ENCODE measurements at places on chromosomes 4 and X.

DNA sequence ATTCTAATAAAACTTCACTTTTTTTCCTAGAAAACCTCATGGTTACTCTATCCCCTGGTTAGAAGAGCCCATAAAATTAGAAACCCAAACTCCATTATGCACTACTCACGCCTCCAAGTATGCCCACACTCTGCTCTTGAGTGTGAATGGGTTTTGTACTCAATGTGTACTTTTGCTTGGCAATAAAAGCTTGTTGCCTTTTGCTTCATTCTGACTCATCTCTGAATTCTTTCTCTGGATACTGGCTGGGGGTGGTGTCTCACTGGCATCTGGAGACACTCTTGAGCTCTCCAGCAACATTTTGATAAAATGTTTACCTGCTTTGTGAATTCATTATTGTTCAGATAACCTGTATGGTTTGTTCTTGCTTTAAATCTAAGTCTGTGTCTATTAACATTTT lies 963.3 kb downstream of the TRAM1L1 start:
- no peak for DNase-seq

GRCh38 chrX:97844943-97845342 lies 961.2 kb downstream of the RPA4 start:
- DNase-seq, result no peak

DNA sequence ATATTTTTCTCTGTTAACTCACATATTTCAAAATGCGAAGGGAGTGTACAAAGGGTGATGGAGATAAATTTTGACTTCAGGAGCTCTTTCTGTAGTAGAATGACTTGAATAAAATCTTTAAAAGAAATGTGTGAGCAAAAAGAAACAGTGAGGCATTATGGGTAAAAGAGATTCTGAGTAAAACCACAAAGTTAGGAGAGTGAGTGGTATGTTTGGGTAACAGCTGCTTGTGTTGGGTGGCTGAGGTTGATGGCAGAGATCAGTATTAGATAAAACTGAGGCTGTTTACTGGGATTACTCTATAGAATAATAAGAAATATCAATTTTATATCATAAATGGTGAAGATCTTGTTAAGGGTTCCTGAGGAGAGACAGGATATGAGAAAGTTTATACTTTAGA lies 434.2 kb upstream of the AMOT start:
- no peak for DNase-seq

DNA sequence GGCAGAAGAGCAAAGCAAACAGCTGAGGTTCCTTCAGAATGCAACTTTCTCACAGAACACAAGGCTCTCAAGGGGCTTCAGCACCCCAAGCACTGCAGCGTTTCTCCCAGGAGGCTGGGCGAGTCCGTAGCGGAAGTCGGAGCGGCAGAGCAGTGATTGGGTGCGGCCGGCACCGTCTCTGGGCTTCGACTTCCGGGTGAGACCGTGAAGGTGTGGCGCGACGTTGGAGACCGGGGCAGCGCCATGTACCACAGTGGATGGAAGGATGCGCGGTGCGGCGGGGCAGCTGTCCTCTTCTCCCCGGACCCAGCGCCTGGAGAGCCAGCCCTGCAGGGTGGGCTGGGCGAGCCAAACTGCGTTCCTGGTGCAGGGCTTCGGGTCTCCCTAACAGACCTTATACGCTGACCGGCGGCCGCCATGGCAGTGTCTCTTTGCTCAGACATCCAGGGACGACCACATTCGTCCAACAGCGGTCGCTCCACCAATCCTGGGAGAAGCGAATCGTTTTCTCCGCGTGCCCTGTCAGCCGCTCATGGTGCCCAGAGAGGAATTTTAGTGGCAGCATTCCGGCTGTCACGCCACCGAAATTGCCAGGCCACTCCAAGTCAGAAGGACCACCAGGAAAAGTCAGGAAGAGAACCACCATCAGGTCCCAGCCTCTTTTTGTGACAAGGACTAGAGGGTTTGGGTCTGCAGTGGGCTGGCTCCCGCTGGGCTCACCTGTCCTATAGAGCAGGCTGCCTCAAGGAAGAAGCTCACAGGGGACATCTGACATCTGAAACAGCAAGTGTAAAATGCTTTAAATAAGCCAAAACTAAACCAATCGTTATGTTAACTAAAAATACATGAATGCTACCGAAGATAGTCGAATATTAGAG lies 20.5 kb downstream of the TRIM61 start:
- peak; percentile 50 for DNase-seq

DNA sequence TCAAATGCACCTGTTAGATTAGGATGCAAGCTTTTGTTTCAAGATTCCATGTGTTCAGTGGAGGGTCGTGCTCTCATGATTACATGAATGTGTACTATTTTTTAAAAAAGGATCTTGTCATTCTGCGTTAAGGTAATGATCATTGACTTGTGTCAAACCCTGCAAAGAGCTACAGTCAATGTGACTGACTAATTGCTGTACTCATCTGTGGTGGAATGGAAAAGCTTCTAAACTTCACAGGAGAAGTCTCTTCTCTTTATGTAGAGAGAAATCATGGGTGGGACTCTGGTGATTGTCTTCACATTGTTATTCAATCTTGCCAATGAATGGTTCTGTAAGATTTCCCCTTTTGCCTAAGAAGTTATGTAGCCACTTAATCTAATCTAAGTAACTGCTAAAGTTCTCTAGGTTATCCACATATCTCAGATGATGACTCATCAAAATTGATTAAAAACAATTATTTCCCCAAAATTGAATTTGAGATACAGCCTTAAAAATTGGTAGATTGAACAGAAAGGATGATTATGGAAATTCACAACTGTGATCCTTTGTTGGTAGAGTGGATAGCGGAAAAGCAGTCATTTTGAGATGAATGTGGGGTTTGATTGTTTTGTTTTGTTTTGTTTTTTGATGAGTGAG lies 6.7 kb downstream of the MAGEE1 start:
- DNase-seq, result no peak

- DNase-seq, result no peak
These were observed 23.8 kb upstream of the RAPGEF2 start for GRCh38 chr4:159079074-159079473.

DNA sequence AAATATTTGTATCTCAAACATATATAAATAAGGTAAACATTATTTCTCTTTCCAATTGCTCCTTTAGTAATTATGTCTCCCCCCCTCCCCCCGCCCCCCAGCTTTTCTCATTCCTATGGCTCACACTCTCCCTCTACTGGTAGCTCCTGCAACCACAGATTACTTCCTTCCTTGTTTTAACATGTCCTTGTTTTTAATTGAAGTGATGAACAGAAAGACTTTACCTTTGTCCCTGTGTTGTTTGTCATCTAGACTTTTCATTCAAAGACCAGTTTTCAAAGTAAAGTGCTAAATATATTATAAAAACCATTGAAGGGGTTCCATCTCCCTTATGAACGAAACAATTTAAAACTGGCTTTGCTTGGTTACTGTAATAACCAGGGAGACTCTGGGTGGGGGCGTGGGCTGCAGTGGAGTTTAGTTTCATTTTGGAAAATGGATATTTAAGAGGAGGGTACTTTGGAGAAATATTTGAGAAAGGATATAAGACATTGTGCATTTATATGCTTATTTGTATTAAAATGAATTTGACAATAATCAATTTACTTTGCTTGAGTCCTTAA lies 352.9 kb downstream of the RAPGEF2 start:
- DNase-seq, result no peak

DNA sequence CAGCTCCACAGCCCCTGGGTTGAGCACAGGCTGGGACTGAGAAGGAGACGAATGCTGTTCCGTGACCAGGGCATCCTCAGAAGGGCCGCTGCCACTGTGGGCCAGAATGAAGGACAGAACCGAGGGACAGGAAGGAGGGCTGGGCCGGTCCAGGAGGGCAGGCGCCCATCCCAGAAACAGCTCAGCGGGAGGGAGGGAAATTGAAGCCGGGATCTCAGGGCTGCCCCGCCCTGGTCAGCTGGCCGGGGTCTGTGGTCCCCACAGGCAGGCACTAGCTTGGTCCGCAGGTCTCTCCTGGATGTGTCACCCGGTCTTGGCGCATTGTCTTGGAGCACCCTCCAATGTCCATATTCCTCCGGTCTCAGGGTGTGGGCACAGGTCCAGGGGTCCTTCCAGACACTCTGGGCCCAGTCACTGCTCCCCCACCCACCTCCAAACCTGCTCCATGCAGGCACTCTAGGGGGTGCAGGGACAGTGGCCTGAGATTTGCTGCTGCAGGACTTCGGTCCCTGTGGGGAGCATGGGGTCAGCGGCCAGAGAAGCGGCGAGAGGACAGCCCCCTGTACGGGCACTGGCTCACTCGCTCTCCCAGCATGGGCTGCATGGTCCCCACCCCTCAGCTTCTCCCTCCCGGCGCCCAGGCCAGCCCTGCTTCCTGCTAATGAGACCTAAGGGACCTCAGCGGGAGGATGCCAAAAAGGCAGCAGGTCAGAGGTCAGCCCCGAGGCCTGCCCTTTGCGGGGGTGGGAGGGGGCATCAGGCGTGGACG lies 23.9 kb upstream of the MXD4 start:
- DNase-seq, result no peak

DNA sequence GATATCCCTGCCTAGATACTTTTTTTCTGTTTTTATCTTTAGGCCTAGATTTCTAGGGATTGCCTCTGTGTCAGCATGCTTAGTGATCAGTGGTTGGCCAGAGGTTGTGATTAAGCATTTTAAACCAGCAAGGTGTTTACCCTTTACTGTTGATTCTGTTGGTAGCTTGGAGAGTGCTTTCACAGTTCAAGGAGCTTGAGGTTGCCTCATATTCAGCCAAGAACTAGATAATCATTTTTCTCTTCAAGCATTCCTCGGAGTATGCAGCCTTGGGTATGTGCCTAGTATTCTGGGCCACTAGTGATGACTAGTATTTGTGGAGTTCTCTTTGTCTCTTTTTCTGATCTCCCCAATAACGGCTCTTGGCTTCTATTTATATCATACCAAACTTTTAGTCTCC lies 20.4 kb downstream of the APOOL start:
- DNase-seq, result no peak

- no peak for DNase-seq
These were observed 25.7 kb downstream of the SLC9B2 start for GRCh38 chr4:103050736-103051436.

DNA sequence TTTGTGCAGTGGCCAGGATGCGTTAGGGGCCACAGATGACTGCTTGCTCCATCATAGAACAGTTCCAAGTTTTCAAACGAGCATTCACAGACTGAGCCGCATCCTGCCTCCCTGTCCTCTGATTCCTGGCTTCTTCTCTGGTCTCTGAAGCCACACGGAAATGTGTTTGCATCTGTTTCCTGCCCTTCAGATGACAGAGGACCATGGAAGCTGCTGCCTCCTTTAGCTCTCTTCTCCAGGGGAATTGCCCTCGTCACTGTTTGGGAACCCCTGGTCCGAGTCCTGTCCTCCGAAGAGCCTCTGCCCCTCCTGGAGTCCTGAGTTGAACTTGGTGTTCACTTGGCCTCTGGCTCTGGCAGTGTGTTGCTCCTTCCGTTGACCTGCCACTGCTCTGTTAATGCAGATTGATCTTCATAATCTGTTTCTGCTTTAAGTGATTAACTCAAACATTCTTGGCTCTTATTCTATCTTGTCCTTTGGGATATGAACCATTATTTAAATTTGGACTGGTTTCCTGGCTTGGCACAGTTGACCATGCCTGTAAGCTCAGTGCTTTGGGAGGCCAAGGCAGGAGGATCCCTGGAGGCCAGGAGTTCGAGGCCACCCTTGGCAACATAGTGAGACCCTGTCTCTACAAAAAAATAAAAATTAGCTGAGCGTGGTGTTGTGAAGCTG lies 96.0 kb downstream of the PTTG2 start:
- no peak for DNase-seq

GRCh38 chrX:46582966-46583365 lies 9.4 kb downstream of the CHST7 start:
- no peak for DNase-seq

- DNase-seq, result no peak
These were observed 1336.3 kb downstream of the C4orf33 start for GRCh38 chr4:130432289-130432688.

- no peak for DNase-seq
These were observed 25.4 kb upstream of the SLAIN2 start for GRCh38 chr4:48315728-48316630.

All from stimulated activated CD4-positive, alpha-beta T cell treated with anti-CD3 and anti-CD28 coated beads, Interleukin-15, amount 100 ng/mL, for 1 hour (primary cell).